ENCODE measurements at places on chromosomes 13 and 19. TPM values are rescaled to one million over a fixed set of nuclear protein-coding genes. Genes with fewer than 3 reads are reported as not detected.

The FLT3 gene
- total RNA-seq: 0.13 TPM

The KLK14 gene
- 0.20 TPM for total RNA-seq

The ZNF471 gene
- total RNA-seq: not detected

The UGGT2 gene
- 30.2 TPM for total RNA-seq

The TINCR gene
- total RNA-seq: 1.2 TPM

The ZFP36 gene
- 23.4 TPM for total RNA-seq

The IRGC gene
- not detected for total RNA-seq

The OR10H1 gene
- 0.09 TPM for total RNA-seq

The NDUFB7 gene
- total RNA-seq: 149 TPM

The B3GNT8 gene
- total RNA-seq: 4.7 TPM

The C19orf73 gene
- 2.1 TPM for total RNA-seq

The OR10H2 gene
- total RNA-seq: not detected

The FPR2 gene
- total RNA-seq: not detected

The ZSWIM9 gene
- 9.4 TPM for total RNA-seq

The TNFSF11 gene
- 1.1 TPM for total RNA-seq

The KLF1 gene
- 0.80 TPM for total RNA-seq

The JUNB gene
- 6.7 TPM for total RNA-seq

The OR7A5 gene
- total RNA-seq: not detected

The ZNF285 gene
- total RNA-seq: 7.7 TPM

The ZSCAN5C gene
- total RNA-seq: not detected

The KLK10 gene
- 0.50 TPM for total RNA-seq

The RAB20 gene
- 14.1 TPM for total RNA-seq

The DNAJC3 gene
- 20.9 TPM for total RNA-seq

The ZNF333 gene
- 11.4 TPM for total RNA-seq

The NOVA2 gene
- 0.64 TPM for total RNA-seq

The TMEM150B gene
- total RNA-seq: 1.1 TPM

The IZUMO2 gene
- total RNA-seq: 0.79 TPM

The CDX2 gene
- not detected for total RNA-seq

The GAS6 gene
- 38.6 TPM for total RNA-seq

The C19orf38 gene
- total RNA-seq: not detected

The PGLYRP2 gene
- total RNA-seq: not detected

The KLK12 gene
- not detected for total RNA-seq

The OLFM2 gene
- total RNA-seq: 33.1 TPM

The ZNF415 gene
- total RNA-seq: 11.1 TPM

The CATSPERD gene
- total RNA-seq: not detected

The STOML3 gene
- not detected for total RNA-seq

The EFNA2 gene
- total RNA-seq: 28.6 TPM

The WDR87 gene
- not detected for total RNA-seq

The ARL11 gene
- total RNA-seq: 0.49 TPM

The ZNF628 gene
- 9.3 TPM for total RNA-seq

The PTPRH gene
- not detected for total RNA-seq
